Activated T-helper 1 cell treated with anti-CD3 and anti-CD28 coated beads, Interleukin-12 subunit alpha, Interleukin-12 subunit beta, Interleukin-2, Interleukin-4 antibody, amounts not matched to agents 30 ng/mL and 10 ng/mL and 1 ng/mL, durations not matched to agents 14 hours and 24 hours and 36 hours (primary cell): ENCODE measurements at places on chromosomes 5 and 9. TPM values are rescaled to one million over a fixed set of nuclear protein-coding genes. Genes with fewer than 3 reads are reported as not detected.

ALG2 gene
- total RNA-seq, result 37.6 and 39.7 TPM in 2 replicates

PRKAA1 gene
- total RNA-seq, result 56.6 and 59.0 TPM in 2 replicates

SLC2A6 gene
- total RNA-seq, result 4.1 and 4.6 TPM in 2 replicates

PPP3R2 gene
- total RNA-seq, result not detected in 2 replicates

SLC22A4 gene
- 1.6 and 2.6 TPM in 2 replicates for total RNA-seq

JADE2 gene
- 70.2 and 74.3 TPM in 2 replicates for total RNA-seq

TLX3 gene
- total RNA-seq, result not detected in 2 replicates

NOXA1 gene
- 0.49 and 0.54 TPM in 2 replicates for total RNA-seq

BAAT gene
- 0.08 TPM in 1 of 2 replicates, not detected in the other for total RNA-seq

DOCK2 gene
- 214 and 216 TPM in 2 replicates for total RNA-seq

COL15A1 gene
- 0.02 and 0.05 TPM in 2 replicates for total RNA-seq

HNRNPA0 gene
- total RNA-seq, result 37.5 and 37.8 TPM in 2 replicates

CENPP gene
- 24.6 and 26.0 TPM in 2 replicates for total RNA-seq

PCDHA13 gene
- total RNA-seq, result not detected in 2 replicates

- no peak for DNase-seq
Measured at GRCh38 chr5:94885931-94886330, 267.5 kb downstream of the SLF1 start.

DNA sequence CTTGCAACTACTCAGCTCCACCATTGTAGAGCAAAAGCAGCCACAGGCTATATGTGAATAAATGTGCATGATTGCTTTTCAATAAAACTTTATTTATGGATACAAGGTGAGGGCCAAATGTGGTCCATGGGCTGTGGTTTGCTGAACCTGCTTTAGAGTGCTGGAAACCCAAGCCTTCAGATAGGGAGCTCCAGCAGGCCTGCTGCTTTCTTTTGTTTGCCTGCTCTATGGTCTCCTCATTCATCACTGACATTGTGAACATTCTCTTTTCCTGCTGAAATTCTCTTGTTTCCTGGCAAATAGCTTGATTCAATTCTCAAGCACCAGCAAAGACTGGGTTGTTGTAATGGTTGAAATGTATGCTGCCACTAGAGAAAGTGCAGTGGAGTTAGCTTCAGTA, 26.0 kb downstream of the EGFLAM start:
- DNase-seq, result no peak

DNA sequence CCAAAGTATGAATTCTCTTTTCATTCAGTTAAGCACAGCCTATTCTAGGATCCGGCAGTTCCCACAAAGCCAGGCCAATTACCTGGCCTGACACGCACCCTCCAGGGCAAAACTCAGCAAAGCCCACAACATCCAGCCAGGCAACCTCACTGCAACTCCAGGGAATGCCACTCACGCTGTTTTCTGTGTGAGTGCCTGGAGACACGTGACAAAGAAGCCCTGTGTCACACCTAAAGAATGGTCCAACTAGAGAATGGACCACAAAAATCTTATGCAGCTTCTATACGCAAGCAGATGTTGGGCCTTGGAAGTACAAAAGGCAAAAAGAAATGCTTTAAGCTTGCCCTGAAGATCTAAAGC, 20.2 kb downstream of the RETREG1 start:
- no peak for DNase-seq

DNA sequence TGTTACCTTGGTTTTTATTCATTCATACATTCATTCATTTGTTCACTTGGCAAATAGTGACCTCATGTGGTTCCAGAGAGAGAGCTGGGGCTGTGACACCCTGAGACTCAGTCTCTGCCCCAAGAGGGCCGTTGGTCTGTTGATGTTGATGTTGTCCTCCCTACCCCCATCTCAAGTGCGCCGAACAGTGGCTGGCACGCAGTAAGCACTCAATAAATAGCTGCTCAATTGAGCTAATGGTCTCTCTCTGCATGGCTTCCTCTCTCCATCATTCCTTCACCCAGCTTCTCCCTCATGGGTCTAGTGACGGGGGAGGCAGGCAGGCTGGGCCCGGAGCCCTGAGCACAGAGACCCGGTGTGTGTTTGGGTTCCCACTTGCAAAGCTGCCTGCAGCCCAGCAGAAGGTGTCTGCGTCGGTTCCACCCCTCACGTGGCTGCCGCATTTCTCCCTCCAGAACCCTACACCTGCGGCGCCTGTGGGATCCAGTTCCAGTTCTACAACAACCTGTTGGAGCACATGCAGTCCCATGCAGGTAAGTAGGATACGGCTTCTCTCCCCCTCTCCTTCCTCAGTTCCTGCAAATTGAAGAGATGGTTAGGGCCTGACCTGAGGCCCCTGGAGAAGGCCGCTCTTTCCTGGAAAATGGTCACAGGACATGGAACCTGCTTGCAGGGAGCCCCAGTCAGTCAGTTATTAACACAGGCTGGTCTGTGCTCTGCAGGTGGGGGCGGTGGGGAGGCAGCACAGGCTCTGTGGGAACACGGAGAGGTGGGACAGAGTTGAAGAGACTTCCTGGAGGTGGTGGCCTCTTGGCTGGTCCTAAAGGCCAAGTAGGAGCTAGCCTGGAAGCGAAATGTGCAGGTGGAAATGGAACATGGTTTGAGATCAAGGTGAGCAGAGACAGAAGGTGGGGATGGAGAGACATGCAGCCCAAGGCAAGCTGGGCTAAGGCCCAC, 42.0 kb downstream of the AMBP start:
- DNase-seq, result no peak

DNA sequence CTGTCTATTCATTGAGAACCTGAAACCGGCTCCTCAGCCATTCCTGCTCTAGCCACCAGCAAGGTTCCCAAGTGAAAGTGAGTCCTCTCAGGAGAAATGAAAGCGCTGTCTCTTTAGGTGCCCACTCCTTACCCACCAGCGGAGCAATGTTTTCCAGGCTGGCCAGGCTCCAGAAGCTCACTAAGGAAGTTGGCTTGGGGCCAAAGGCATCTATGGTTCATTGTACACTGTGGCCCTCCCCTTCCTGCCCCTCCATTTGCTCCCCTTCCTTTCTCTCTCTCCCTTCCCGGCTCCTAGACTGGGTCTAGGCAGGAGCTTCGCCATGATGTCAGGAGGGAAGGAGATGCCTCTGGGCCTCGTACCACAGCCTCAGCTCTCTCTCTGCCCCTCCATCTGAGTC, 1.1 kb upstream of the GABRP start:
- no peak for DNase-seq

GRCh38 chr5:157080286-157080685, 21.4 kb upstream of the HAVCR1 start:
- DNase-seq, result no peak

GRCh38 chr9:95864852-95865580, 10.5 kb upstream of the ERCC6L2 start:
- DNase-seq, result no peak

- no peak for DNase-seq
Measured at GRCh38 chr5:160805376-160805775, 46.6 kb downstream of the ATP10B start.

GRCh38 chr5:125503946-125504345, 757.5 kb upstream of the ZNF608 start:
- no peak for DNase-seq

GRCh38 chr5:137658324-137658723, 77.6 kb downstream of the KLHL3 start:
- DNase-seq, result no peak

- DNase-seq, result no peak
Measured at GRCh38 chr9:95588724-95589588, 72.2 kb upstream of the PTCH1 start.

- no peak for DNase-seq
Measured at GRCh38 chr9:76855015-76855414, 50.9 kb downstream of the PRUNE2 start.

DNA sequence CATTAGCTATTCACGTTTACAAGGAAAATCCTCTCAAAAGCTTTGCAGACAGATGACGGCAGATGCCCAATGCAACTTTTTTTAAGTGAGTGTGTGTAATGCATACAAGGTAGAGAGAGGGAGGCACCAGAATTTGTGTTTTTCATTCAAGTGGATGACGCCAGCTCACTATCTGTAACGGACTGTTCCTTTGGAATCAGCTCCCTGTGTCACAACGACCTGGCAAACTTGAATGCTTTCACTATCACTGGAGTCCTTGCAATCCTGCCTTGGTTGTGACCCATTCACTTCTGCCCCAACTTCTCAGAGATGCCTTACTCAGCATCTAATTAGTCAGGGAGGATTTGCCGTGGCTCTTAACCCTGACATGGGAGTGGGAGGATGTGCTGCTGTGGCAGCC, 148.5 kb downstream of the BNC2 start:
- DNase-seq, result no peak

- DNase-seq, result no peak
Measured at GRCh38 chr5:158463188-158463587, 604.2 kb upstream of the CLINT1 start.

GRCh38 chr9:17436854-17437253, 142.0 kb upstream of the SH3GL2 start:
- no peak for DNase-seq

- DNase-seq, result no peak
Measured at GRCh38 chr9:4927043-4927471, 58.0 kb upstream of the JAK2 start.

DNA sequence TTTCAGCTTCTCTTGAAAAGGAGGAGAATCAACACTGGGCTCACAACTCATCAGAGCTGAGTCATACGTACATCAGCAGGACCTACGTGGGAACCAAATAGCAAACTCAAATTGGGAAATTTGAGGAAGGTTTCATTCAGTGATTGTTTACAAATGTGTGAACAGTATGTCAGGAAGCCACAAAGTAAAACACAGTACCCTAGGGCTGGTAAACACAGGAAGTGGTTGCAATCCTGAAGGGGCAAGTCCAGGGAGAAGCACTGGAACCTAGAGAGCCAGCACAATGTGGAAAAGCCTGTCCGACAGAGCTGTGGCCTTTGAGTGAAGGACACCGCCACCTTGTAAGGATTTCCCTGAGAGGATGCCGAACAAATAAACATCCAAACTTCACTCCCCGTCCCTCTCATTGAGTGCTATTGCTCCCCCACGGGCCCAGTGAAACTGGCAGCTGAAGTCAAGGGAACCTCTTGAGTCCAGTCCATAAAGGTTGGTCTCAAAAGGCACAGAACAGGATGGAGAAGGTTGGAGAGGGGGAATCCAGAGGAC, 26.7 kb upstream of the RICTOR start:
- DNase-seq, result no peak

DNA sequence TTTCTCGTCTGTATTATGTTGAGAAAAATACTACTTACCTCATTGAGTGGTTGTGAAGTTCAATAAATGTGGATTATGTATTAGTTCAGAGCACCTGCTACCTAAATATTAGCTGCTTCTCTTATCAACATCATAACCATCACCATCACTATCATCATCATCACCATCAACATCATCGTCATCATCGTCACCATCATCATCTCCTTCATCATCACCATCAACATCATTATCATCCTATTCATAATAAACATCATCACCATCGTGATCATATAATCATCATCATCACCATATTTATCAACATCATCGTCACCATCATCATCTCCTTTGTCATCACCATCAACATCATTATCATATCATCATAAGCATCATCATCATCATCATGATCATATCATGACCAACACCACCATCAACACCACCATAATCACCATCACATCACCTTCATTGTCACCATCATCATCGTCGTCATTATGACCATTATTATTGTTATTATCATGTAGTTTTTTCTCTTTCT, 181.0 kb upstream of the ADCY2 start:
- DNase-seq, result no peak

GRCh38 chr5:108238461-108238860, 143.4 kb downstream of the FBXL17 start:
- DNase-seq, result no peak

- no peak for DNase-seq
Measured at GRCh38 chr5:111231119-111231518, 6.9 kb downstream of the CAMK4 start.

DNA sequence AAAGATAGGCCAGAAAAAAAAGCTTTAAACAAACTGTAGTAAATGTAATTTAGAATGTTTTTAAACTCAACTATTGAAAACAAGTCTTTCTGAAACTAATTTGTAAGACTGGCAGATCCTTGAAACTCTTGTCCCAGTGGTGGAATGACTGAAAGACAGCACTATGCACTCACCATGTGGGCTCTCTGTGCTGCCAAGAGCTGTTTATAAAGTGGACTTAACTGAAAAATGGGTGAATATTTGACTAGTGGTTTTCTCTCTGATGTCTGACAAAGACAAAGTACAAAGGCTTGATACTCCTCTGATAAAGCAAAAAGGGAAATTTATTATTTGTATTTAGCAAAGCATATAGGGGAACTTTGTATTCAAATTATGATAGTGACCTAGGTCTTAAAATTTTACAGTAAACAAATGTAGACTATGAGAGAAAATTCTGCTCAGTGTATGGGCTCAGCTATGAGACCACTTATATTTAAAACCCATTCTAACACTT, 635.4 kb downstream of the NR2F1-AS1 start:
- no peak for DNase-seq

- DNase-seq, result no peak
Measured at GRCh38 chr9:111831371-111832108, 36.8 kb upstream of the SHOC1 start.

DNA sequence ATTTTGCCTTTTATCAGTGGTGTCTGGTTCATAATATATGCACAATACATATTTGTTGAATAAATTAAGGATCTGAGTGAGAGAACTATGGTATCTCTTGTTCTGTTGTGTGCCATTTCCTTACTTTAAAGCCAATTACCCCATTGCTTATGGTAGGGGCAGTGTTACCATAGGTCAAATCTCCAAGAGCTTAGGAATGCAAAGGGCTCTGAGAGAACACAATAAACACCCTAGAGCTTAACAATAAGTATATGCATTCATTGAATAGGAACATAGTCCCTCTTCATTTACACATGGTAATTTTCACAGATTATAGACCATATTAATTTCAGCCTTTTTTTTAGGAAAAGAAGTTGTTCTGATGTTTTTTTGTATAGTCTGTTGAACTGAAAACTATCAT, 112.2 kb downstream of the MCTP1 start:
- DNase-seq, result no peak

DNA sequence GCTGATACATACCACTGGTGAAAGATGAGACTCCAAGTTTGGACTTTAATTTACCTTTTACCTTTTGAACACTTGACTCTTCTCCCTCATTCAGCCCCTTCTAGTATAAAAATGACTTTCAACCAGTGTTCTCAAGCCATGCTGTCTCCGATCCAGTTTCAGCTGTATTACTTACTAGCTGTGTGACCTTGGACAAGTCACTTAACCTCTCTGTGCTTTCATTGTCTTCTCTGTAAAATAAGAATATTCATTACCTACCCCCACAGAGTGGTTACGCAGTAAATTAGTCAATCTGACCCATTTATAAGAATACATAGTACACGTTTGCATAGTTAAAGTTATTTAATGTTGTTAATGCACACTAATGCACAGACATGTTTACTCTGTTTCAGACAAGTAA, 12.6 kb upstream of the CEMIP2 start:
- no peak for DNase-seq

- DNase-seq, result no peak
Measured at GRCh38 chr9:110579034-110579861, at the start of gene SVEP1. SVEP1 (minus strand) TSS chr9:110579741; CDS start chr9:110579543, 198 bp downstream.

DNA sequence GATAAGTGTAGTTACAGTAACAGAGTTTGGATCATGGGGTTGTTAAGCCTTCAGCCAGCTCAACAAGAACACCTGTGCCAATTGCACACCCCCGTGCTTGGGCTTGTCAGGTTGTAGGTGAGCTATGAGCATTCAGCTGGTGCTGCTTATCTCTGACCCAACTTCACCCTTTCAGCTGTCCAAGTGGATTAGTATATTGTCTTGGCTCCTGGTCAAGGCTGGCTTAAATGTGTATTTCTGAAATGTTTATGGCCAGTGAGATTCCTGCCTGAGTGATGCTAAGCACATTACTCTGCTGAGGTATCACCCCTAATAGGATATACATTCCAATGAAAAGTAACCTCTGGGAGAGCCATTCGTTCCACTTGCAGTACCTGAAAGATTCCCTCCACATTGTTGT, 44.2 kb upstream of the LMNB1 start:
- DNase-seq, result no peak
